ENCODE measurements at places on chromosomes 2 and 18. TPM values are rescaled to one million over a fixed set of nuclear protein-coding genes. Genes with fewer than 3 reads are reported as not detected.

DNA sequence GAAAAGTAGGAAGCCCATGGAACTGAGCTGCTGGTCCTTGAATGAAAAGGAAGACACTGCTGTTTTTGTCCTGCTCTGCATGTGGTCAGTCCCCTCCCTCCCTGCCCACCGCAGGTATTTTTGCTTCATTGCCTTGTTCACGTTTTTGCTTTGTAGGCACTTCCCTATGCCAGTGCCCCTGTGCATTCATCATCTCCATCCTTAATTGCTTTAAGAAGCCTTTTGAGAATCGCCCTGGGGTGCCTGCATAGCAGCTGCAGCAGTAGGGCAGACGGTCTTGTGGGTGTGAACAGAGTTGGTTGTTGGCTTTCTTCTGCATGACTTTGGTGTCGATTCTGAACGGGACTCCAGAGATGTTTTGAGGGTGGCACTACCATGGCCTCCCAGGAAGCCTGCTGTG lies 97.0 kb downstream of the CABLES1 start:
- DNase-seq = no peak

DNA sequence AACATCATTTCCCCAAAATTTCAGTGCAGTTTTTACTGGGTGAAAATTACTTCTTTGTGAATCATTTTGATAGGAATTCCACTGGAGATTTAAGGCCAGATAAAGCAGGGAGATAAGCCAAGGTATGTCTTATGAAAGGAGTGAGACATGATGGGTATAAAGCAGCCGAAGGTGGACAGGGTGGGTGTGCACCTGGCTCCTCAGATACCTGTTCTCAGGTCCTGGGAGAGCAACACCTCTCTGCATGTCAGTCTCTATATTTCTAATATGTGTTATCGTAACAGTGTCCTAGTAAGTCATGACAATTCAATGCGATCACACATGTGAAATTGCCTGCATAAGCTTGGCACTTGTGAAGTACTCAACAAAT lies 768.8 kb downstream of the RNF144A start:
- no peak for DNase-seq

- no peak for DNase-seq
Measured at GRCh38 chr2:52000151-52000855, 968.4 kb upstream of the NRXN1 start.

GRCh38 chr2:161990741-161991140 lies 83.3 kb downstream of the DPP4 start:
- no peak for DNase-seq

DNA sequence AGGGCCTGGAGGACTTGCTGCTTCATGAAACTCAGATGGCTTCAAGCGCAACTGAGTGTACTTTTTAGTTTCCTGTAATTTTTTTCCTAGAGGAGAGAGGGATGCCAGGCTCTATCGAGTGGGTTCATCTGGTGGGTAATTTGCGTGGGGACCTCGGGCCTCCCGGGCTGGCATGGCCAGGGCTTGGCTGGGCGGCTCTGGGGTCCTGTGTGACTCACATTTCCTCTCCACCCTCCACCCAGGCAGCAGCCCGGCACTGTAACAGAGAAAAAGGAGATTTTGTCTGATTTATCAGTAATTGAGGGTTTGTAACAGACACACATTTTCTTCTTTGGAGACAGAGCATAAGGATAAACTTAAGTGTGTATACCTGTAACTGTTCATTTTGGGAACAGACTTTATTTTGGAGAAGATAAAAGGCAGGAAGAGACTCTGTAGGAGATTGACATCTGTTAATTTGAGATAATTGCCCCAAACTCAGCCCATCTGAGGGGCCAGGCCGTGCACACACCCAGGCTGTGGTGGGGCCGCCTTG lies 64.3 kb downstream of the NFATC1 start:
- DNase-seq = no peak

DNA sequence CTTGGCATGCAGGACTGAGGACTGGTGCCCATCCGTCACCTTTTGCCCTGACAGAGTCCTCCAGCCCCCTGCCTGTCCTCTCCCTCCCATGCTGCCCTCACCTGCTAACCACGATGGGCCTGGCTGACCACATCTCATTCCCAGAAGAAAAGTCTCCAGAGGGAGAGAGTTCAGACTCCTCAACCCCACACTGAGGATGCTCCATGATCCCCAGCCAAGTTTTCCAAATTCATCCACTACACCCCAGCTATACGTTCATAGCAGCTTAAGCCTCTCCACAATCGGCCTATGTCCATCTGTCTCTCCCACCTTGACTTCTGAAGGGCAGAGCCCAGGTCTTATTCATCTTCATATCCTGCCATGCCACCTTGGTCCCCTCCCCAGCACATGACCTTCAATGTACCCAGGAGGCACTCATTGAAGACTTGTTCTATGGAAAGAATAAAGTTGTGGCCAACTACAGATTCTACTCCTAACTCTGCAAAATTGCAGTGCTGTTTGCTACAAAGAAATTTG lies 115.6 kb upstream of the ID2 start:
- no peak for DNase-seq

GRCh38 chr2:174781996-174782395 lies 17.7 kb upstream of the CHRNA1 start:
- no peak for DNase-seq

DNA sequence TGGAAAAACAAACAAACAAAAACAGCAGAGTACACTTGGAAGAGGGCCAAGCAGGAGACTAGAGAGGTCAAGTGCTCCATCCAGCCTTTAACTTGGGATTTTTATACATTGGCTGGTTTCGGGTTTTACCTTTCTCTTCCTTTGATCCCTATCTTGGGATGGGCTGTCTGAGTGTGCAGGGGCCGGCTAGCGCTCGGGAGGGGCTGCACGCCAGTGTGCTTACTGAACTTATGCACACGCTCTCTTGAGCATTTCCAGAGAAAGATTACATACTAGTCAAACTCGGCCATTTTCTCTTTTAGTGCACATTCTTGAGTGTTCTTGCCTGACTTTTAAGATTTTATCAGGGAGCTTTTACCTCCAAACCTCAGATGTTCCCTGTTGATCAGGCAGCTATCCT lies 707.8 kb downstream of the DSC3 start:
- no peak for DNase-seq

DNA sequence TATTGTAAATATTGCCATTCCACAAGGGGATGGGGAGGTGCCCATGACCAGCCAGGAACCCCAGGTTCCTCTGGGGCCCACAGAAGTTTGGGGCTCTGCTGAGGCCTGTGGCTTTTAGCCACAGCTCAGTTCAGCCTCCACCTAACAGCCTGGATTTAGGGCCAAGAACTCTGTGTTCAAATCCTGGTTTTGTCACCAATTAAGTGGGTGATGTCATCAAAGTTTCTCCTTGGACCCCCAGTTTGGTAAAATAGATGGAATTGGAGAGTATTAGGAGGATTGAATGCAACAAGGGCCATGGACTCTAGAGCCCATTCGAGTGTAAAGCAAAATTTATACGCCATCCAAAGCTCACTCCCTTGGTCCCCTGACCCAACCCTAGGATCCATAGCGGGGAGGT lies 3.2 kb upstream of the FEV start:
- no peak for DNase-seq

DNA sequence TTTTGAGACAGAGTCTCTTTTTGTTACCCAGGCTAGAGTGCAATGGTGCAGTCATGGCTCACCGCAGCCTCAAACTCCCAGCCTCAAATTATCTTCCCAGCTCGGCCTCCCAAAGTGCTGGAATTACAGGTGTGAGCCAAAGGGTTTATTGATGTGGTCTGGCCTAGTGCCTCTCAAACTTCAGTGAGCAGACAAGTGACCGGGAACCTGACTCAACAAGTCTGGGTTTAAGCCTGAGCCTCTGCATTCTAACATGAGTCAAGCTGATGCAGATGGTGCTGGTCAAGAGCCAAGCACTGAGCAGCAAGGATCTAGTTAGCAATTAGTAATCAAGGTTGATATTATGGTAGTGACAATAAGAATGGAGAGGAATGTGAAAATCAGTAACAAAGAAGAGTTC lies 21.3 kb downstream of the CDK15 start:
- no peak for DNase-seq

DNA sequence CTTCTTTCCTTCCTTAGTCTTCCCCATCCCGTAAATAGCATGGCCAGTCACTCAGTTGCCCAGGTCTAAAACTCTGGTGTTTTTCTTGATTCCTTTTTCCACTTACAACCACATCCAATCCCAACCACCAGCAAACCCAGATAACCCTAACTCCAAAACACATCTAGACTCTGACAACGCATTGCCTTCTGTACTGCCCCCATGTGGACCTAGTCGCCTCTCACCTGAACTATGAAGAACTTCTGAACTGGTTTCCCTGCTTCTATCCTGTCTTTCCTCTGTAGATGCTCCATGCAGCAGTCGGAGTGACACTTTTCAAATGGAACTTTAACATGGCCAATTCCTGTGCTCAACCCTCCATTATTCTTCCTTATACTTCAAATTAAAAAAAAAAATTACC lies 26.5 kb downstream of the ST6GAL2 start:
- DNase-seq = no peak

DNA sequence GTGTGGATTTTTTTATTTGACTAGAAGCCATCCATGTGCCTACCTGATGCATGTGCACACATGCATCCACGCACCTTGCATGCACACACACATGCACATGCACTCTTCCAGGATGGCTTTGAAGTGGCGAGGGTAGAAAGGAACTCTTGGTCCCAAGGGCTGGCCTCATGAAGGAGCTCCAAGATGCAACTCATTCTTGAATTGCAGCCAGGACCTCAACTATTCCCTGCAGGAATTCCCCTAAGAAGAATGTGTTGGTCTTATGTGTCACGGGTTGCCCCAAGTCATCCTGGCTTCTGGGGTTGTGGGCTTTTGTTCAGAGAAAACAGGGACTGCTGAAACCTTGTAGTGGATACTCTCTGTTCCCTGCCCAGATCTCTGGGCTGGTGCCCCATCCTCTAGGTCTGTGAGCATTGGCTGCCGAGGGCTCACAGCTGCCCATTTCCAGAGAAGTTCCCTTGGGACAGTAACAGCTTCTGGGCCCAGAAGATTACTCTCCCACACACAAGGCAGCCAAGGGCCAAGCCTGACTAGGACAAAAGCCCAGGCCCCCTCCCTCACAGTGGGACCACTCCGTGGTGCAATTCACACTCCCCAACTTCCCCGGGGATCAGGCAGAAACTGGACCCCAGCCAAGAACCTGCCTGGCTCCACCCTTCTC lies 137.6 kb downstream of the COPS8 start:
- no peak for DNase-seq

DNA sequence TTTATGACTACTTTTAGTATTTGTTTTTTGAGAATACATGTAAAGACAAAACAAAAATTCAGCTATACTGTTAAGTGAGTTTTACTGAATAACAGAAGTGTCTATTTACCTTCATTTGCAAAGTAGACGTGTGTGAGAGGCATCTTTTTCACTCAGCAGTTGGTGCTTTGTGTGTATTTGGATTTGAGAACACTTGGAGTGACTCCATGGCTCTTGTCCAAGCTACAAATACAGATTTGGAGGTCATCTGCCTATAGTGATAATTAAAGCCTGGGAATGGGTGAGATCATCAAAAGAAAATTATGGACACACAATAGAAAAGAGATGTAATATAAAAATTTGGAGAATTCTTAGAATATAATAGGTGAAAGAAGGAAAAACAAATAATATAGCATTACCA lies 6.2 kb downstream of the NAB1 start:
- no peak for DNase-seq

GRCh38 chr2:6822406-6822805 lies 43.3 kb downstream of the CMPK2 start:
- no peak for DNase-seq

DNA sequence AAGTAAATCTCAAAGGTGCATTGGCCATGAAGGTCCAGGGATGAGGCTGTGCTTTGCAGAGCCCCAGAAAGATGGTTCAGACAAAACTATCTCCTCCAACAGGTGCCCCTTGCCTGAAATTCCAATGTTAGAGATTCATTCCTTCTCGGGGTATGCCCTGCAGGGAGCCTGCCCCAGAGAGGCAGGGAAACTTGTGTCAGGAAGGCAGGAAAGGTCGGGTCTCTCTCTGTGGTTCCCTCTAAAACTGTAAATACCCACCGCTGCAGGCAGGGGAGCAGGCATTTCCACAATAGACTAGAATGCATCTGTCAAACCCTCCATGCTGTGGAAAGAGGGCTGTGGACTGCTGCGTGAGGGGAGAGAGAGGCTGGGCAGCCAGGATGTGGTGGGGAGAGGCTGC lies 207.8 kb upstream of the SMAD2 start:
- DNase-seq = no peak

- DNase-seq = no peak
Measured at GRCh38 chr2:38634684-38635083, 31.2 kb upstream of the GALM start.

DNA sequence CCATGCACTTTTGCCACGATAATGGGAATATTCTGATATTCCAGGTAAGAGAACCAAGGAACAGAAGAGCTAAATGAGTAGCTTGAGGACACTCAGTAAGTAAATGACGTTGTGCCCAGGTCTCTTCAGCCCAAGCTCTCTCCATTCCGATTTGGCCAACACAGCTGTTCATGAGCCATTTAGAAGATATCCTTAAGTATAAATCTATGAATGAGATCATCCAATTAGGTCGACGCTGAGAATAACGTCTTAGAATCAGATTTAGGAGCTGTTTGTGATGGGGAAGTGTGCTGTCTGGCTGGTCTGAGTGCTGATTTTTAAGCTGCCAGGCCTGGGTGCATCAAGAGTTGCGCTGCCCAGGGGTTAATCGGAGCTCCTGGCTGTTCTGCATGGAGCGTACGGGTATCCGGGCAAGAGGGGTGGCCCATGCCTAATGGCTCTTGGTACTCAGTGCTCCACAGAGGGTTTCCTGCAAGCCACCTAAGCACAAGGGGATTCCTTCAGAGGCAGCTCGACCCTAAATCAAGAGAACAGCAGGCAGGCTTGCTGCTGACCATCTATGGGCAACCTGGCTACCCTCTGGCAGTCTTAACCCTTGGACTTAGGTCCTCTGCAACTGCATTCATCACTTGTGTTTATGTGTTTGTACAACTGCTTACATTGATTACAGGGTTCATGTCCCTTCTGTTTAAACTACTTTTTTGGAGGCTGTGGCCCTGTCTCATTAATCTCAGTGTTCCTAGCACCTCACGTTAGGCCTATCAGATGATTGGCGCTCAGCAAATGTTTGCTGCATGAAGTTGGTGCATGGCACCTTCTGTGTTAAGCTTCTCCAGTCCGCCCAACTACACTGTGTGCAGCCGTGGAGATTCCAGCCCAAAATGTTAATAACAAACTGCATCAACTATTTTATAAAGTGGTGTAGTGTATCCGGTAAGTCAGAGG lies 31.9 kb downstream of the SOX11 start:
- DNase-seq = no peak

GRCh38 chr2:108571286-108571685 lies 37.0 kb downstream of the LIMS1 start:
- DNase-seq = no peak

- no peak for DNase-seq
Measured at GRCh38 chr18:35729991-35730668, 148.6 kb downstream of the GALNT1 start.

Gene TOGARAM2
- total RNA-seq = 3.2 TPM

Gene CYP27A1
- 21.9 TPM for total RNA-seq

Gene CAPN14
- 0.16 TPM for total RNA-seq

Gene IL1F10
- total RNA-seq = not detected

Gene IL36B
- total RNA-seq = not detected

Gene TRIM43
- not detected for total RNA-seq

Gene LINC00305
- total RNA-seq = not detected

Gene RSAD2
- total RNA-seq = 12.5 TPM

Gene RTP5
- total RNA-seq = not detected

Gene AGXT
- not detected for total RNA-seq

Gene FN1
- 1,710 TPM for total RNA-seq

Measured in sigmoid colon (tissue), 7 donors.